ENCODE measurements at places on chromosomes 16 and 17. TPM values are rescaled to one million over a fixed set of nuclear protein-coding genes. Genes with fewer than 3 reads are reported as not detected.

GRCh38 chr16:78259873-78260272 is 160.4 kb downstream of the WWOX start:
- H3K27me3 ChIP-seq = no peaks in the 10 kb centered on the region
- H3K4me3 ChIP-seq = no peak overlapping the region
- no peak for DNase-seq
- H3K27ac ChIP-seq = no peak overlapping the region
- H3K4me1 ChIP-seq = no peaks in the 10 kb centered on the region

DNA sequence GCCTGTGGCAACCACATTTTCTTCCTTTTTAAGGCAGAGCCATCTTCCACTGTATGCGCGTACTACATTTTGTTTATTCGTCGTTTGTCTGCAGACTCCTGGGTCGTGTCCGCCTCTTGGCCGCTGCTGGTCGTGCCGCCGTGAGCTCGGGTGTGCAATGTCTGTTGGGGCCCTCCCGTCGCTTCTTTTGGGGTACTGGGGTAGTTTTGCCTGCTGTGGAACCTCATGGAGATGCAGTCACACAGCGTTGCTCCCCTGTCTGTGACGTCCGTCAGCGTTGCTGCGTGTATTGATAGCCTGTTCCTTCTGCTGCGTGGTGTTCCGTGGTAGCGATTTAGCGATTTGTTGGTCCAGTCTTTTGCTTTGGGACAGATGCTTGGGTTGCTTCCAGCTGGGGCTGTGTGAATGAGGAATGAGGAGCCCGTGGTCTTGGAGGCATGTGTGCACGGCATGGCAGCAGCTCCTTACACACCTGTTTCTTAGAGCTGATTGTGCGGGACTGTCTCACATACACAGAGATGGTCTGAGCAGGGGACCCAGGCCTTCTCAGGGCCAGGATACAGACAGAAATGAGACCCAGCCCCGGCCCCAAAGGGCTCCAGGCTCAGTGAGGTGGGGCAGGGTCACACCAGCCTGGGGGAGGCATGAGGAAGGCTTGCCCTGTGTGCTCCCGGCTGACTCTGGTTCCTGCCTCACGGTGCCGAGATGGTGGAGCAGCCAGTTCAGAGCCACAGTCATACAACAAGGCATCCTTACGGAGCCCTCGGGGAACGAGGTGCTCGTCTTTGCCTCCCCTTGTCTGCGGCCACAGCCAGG is 78.4 kb upstream of the GSE1 start:
- no peak overlapping the region for H3K27ac ChIP-seq
- no peaks in the 10 kb centered on the region for H3K4me1 ChIP-seq
- H3K36me3 ChIP-seq = no peaks in the 10 kb centered on the region
- H3K4me3 ChIP-seq = no peak overlapping the region
- H3K27me3 ChIP-seq = no peaks in the 10 kb centered on the region

Gene ZFPM1
- total RNA-seq = 20.0 TPM

DNA sequence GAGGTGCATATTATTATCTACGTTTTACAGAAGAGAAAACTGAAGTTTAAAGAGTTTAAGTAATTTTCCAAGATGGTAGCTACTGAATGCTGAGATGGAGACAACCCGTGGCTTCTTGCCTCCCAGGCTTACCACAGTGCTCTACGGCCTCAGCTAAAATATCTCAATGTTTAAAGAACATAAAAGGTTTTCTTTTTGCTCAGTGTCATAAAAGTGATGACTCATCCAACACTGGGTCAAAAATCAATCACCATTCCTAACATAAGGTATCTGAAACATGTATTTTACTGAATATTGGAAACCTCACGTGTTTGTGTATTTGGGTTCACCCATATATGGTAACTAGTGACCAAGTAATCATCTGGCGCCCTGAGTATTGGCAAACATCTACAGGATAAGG is 18.4 kb downstream of the ABCA9 start:
- no peak overlapping the region for H3K4me3 ChIP-seq
- no peaks in the 10 kb centered on the region for H3K36me3 ChIP-seq
- H3K4me1 ChIP-seq = peaks cover 15% of the 10 kb centered on the region
- DNase-seq = no peak
- H3K27ac ChIP-seq = no peak overlapping the region

- H3K36me3 ChIP-seq = peaks cover 5% of the 10 kb centered on the region
- peak overlapping the region; percentile 74 for H3K27ac ChIP-seq
- peaks cover 53% of the 10 kb centered on the region for H3K4me1 ChIP-seq
- peak overlapping the region; percentile 70 for H3K4me3 ChIP-seq
- peak; percentile 34 for DNase-seq
These were observed 169.3 kb downstream of the RAB11FIP4 start for GRCh38 chr17:31560616-31561235.

Gene OR4D1
- total RNA-seq = not detected

- H3K4me3 ChIP-seq = no peak overlapping the region
- H3K36me3 ChIP-seq = no peaks in the 10 kb centered on the region
- peak; percentile 8 for DNase-seq
- H3K4me1 ChIP-seq = peaks cover 5% of the 10 kb centered on the region
- H3K27ac ChIP-seq = no peak overlapping the region
These were observed 39.2 kb upstream of the ABCC12 start for GRCh38 chr16:48194828-48195556.

Gene ENPP7
- not detected for total RNA-seq

Gene GEMIN4
- 47.4 TPM for total RNA-seq

DNA sequence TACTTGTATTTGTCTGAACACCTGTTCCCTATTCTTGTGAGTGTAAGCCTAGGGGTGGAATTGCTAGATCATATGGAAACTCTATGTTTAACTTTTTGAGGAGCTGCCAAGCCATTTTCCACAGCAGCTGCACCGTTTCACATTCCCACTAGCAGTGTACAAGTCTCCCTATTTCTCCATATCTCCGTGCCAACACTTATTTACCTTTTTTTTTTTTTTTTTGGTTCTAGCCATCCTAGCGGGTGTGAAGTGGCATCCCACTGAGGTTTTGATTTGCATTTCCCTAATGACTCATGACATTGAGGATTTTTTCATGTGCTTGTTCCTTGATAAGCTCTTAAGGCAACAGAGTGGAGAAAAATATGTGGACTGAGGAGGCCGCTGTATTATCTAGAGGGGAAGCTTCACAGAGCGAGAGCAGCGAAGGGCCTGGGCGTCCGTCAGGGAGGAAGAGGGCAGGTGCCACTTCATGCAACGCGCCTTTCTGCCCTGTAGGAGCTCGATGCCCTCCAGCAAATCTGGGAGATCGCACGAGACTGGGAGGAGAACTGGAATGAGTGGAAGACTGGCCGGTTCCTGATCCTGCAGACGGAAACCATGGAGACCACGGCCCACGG is 50.0 kb downstream of the DNAH2 start:
- peaks cover 48% of the 10 kb centered on the region for H3K4me1 ChIP-seq
- peak overlapping the region; percentile 91 for H3K27ac ChIP-seq
- H3K27me3 ChIP-seq = no peaks in the 10 kb centered on the region
- H3K4me3 ChIP-seq = peak overlapping the region; percentile 73

GRCh38 chr17:79654960-79655382 is 44.1 kb upstream of the RBFOX3 start:
- H3K36me3 ChIP-seq = no peaks in the 10 kb centered on the region
- DNase-seq = no peak
- peaks cover 87% of the 10 kb centered on the region for H3K27me3 ChIP-seq
- no peak overlapping the region for H3K27ac ChIP-seq
- H3K4me1 ChIP-seq = no peaks in the 10 kb centered on the region
- H3K4me3 ChIP-seq = no peak overlapping the region

Gene UNC45B
- total RNA-seq = not detected

Gene VASN
- total RNA-seq = 49.8 TPM

DNA sequence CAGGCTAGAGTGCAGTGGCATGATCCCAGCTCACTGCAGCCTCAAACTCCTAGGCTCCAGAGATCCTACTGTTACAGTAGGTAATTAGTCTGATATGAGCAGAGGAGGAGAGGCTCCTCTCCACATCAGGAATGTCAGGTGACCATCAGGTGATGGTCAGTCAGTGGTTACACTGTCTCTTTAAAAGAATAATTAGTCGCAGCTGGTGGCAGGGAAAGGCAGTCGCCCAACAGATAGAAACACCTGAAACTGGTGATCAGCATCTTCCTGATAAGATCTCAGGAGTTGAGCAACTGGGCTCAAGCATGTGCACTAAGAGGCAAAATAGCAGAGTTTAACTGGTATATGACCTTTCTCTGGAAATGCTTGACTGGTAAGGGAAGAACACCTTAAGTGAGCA is 21.5 kb upstream of the ABCA5 start:
- DNase-seq = peak; percentile 55
- H3K27me3 ChIP-seq = no peaks in the 10 kb centered on the region
- H3K4me1 ChIP-seq = peaks cover 22% of the 10 kb centered on the region
- no peak overlapping the region for H3K27ac ChIP-seq

Gene TBC1D3I
- total RNA-seq = 0.81 TPM

Gene DNASE1L2
- total RNA-seq = 7.3 TPM

Gene ZNF23
- total RNA-seq = 7.9 TPM

- DNase-seq = peak; percentile 56
- H3K27ac ChIP-seq = peak overlapping the region; percentile 79
- peak overlapping the region; percentile 98 for H3K4me3 ChIP-seq
- no peaks in the 10 kb centered on the region for H3K27me3 ChIP-seq
- H3K36me3 ChIP-seq = peaks cover 40% of the 10 kb centered on the region
These were observed 837 bp downstream of the LRRC59 start for GRCh38 chr17:50396261-50397110.

Gene PRSS53
- total RNA-seq = 9.2 TPM
